ENCODE measurements at places on chromosomes 3 and 15. TPM values are rescaled to one million over a fixed set of nuclear protein-coding genes. Genes with fewer than 3 reads are reported as not detected.

KY gene
- polyA plus RNA-seq, result not detected

COPG1 gene
- 112 TPM for polyA plus RNA-seq

LPP gene
- polyA plus RNA-seq, result 24.1 TPM

LMAN1L gene
- not detected for polyA plus RNA-seq

CHRNA3 gene
- polyA plus RNA-seq, result not detected

DNA sequence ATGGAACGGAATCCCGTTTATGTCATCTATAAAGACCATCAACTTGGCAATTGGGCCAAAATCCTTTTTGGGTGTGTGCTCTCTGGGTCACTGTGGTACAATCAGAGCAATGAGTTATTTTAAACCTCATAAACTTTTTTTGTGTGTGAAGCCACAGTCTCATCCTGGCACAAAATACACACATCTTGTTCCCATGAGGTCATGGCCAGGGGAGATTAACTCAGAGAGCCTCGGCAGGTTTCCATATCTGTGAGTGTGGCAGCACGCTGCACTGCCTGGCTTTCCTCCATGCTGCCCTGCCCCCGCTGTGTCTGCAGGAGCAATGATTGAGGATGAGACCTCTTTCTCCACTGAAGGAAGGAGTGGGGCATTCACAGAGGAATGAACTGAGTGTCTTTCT, 54.0 kb upstream of the DLG1 start:
- H3K36me3 ChIP-seq, result no peaks in the 10 kb centered on the region
- no peaks in the 10 kb centered on the region for H3K27me3 ChIP-seq
- DNase-seq, result no peak
- no peak overlapping the region for H3K4me3 ChIP-seq
- H3K27ac ChIP-seq, result no peak overlapping the region

GRCh38 chr3:164903820-164904451, 174.4 kb downstream of the SI start:
- no peak overlapping the region for H3K27ac ChIP-seq
- no peaks in the 10 kb centered on the region for H3K36me3 ChIP-seq
- no peaks in the 10 kb centered on the region for H3K27me3 ChIP-seq
- H3K4me3 ChIP-seq, result no peak overlapping the region
- no peaks in the 10 kb centered on the region for H3K4me1 ChIP-seq
- DNase-seq, result no peak

DNA sequence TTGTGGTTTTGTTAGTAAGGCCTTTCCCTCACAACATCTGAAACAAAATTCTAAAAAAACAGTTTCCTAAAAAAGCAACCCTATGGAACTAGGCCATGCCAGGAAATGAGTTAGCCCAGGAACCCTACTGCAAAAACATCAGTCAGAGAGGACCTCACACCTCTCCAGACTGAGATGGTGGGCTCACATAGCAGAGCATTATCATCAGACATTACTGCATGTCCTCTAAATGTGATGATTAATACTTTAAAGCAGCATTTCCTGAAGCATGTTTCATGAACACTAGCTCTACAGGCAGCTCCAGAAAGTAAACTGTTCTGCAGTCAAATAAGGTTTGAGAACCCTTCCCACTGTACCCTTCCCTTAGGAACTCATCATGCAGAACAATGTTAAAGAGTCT, 232.3 kb upstream of the MRPL3 start:
- DNase-seq, result no peak
- H3K27ac ChIP-seq, result no peak overlapping the region
- no peaks in the 10 kb centered on the region for H3K27me3 ChIP-seq
- no peaks in the 10 kb centered on the region for H3K36me3 ChIP-seq
- no peaks in the 10 kb centered on the region for H3K4me1 ChIP-seq

GRCh38 chr3:178184833-178185232, 351.4 kb upstream of the KCNMB2 start:
- H3K27ac ChIP-seq, result no peak overlapping the region
- H3K27me3 ChIP-seq, result no peaks in the 10 kb centered on the region
- no peaks in the 10 kb centered on the region for H3K4me1 ChIP-seq
- H3K4me3 ChIP-seq, result no peak overlapping the region
- H3K36me3 ChIP-seq, result no peaks in the 10 kb centered on the region
- DNase-seq, result no peak

- H3K36me3 ChIP-seq, result no peaks in the 10 kb centered on the region
- H3K4me3 ChIP-seq, result no peak overlapping the region
- peaks cover 15% of the 10 kb centered on the region for H3K4me1 ChIP-seq
- DNase-seq, result no peak
Measured at GRCh38 chr15:99537344-99537743, 28.4 kb upstream of the MEF2A start.

GRCh38 chr3:46675843-46676567, 17.5 kb downstream of the ALS2CL start:
- no peaks in the 10 kb centered on the region for H3K36me3 ChIP-seq
- DNase-seq, result no peak
- no peak overlapping the region for H3K4me3 ChIP-seq
- H3K4me1 ChIP-seq, result no peaks in the 10 kb centered on the region
- no peak overlapping the region for H3K27ac ChIP-seq

DNA sequence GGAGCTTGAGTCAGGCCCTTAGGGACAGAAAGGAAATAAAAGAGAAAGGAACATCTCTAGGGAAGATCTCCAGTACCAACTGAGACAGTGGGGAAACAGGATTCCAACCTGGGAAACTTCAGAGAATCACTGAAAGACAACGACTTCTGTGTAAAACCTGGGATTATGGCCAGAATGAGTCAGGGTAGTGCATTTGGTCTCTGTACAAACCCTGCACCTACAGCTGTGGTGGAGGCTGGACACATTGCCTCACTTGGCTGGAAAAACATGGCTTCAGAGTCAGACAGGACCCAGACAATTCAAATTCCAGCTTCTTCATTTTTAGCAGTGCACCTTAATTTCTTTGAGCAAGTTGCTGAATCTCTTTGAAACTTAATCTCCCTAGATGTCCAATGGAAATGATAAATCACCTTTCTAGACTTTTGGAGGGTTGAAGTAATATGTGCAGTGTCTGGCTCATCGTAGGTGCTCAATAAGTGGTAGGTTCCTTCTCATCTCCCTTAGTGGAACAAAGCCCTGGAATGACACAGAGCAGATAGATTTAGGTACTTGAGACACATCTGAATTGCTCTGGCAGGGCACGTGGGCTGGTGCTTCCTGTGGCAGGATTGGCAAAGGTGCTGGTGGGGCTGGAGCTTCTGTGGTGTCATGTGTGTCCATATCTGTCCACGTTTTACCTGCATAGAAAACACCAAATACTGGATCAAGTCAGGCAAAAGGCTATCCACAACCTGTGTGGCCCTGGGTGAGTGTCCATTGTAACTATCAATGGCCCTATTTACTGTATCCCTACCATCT, 6.1 kb upstream of the CLSTN2 start:
- no peak overlapping the region for H3K27ac ChIP-seq
- H3K4me1 ChIP-seq, result no peaks in the 10 kb centered on the region
- no peaks in the 10 kb centered on the region for H3K36me3 ChIP-seq
- H3K27me3 ChIP-seq, result peaks cover under 1% of the 10 kb centered on the region
- no peak for DNase-seq

DNA sequence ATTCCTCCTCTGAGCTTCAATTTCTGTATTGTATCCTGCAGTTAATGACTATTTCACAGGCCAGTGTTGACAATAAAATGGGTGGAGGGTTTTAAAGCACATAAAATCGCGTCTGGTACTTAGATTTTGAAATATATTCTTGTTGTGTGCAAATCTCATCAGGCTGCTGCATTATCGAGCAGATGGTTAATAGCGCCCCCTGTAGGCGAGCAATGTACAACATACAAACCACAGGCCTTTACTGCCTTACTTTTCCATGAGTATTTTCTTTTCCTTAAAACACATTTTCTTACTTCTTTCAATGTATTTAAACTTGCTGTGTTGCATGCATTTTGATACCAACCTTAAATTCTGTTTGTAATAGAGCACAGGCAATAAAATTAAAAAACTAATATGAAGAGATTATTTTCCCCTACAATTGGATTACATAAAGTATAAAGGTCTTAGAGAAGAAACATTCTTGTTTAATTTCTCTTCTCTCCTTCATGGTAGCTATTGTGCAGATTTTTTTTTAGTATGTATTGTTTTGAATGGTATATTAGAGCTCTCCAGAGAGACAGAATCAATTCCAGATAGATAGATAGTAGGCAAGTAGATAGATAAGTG, 608.4 kb downstream of the CADM2 start:
- peak; percentile 29 for DNase-seq
- no peak overlapping the region for H3K4me3 ChIP-seq
- H3K27ac ChIP-seq, result no peak overlapping the region
- H3K27me3 ChIP-seq, result no peaks in the 10 kb centered on the region
- no peaks in the 10 kb centered on the region for H3K36me3 ChIP-seq

DNA sequence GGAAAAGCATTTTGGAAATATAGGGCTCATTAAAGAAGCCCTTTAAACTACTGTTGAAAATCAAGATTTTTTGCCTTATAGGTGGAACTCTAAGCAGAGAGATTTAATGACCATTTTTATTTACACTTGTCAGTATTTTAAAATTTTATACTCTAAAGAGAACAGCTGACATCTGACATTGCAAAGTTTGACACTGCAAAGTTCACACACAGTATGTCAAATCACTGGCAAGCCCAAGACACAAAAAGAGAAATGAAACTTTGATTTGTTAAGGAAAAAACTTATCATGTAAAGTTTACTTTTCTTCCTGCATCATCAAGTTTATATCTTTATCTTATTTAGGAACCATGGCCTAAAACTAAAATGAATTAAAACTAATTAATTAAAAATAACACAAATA, 40.2 kb downstream of the DPH6 start:
- H3K27me3 ChIP-seq, result no peaks in the 10 kb centered on the region
- H3K36me3 ChIP-seq, result no peaks in the 10 kb centered on the region
- no peak for DNase-seq
- no peak overlapping the region for H3K4me3 ChIP-seq
- no peaks in the 10 kb centered on the region for H3K4me1 ChIP-seq

DNA sequence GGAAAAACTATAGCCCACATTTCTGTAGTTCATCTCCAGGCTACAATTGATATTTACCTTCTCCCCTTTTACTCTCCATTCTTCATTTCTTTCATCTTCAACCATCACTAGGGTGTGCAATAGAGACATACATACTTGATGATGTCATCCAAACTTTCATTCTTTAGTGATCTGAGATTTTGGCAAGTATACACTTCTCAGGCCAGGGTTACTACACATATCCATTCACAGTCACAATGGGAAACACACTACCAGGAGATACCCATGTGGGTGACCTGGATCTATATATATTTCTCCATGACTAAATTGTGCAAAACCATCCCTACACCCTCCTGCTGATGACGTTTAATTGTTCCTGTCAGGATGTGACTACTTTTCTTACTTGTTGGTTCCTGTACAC, 769.5 kb upstream of the DPPA4 start:
- no peak overlapping the region for H3K4me3 ChIP-seq
- no peak for DNase-seq
- H3K36me3 ChIP-seq, result no peaks in the 10 kb centered on the region
- H3K27ac ChIP-seq, result no peak overlapping the region

GRCh38 chr3:111861391-111861790, 2.3 kb downstream of the PHLDB2 start:
- peak overlapping the region; percentile 98 for H3K27ac ChIP-seq
- peak overlapping the region; percentile 95 for H3K4me3 ChIP-seq
- peaks cover 54% of the 10 kb centered on the region for H3K4me1 ChIP-seq
- no peaks in the 10 kb centered on the region for H3K27me3 ChIP-seq
- DNase-seq, result peak; percentile 50

- H3K36me3 ChIP-seq, result no peaks in the 10 kb centered on the region
- H3K4me3 ChIP-seq, result peak overlapping the region; percentile 4
- peaks cover 6% of the 10 kb centered on the region for H3K27me3 ChIP-seq
- DNase-seq, result peak; percentile 14
Measured at GRCh38 chr3:108088146-108088545, 2.7 kb downstream of the CD47 start.

DNA sequence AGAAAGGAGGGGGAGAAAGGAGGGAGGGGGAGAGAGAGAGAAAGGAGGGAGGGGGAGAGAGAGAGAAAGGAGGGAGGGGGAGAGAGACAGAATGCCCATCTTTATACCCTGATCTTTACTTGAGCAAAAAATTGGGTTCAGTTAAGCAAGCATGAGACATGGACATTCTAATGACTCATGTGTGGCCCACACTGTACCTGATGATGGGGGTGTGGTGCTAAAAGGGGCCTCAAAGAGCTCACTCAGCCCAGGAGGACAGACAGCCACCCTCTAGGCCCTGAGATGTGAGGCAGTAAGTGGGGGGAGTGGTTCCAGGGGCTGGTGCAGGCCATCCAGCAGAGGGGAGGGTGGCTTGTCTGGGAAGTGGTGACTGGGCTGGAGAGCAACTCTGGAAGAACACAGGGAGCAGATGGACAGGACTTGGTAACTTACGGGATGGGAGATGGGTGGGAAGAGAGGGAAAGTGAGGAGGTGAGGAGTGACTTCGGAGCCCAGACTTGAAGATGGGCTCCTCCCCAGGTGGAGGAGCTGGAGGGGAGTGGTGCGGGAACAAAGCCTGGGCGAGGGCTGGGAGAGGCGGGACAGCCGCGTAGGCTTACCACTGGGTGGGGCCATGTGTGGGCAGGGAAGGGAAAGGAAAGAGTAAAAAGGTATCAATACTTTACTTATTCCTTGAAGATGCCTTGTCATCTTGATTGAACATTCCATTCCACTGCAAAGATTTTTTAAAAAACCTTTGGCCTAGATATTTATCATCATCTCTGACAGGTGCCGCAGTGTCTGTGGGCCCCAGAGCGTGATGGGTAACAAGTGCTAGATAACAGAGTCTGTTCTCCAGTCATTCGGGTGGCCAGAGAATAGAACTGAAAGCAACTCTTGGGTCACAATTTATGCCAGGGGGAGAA, 32.3 kb downstream of the TSPAN3 start:
- H3K4me1 ChIP-seq, result no peaks in the 10 kb centered on the region
- H3K27me3 ChIP-seq, result no peaks in the 10 kb centered on the region
- no peaks in the 10 kb centered on the region for H3K36me3 ChIP-seq
- no peak overlapping the region for H3K27ac ChIP-seq
- DNase-seq, result no peak

- DNase-seq, result peak; percentile 49
- peaks cover 8% of the 10 kb centered on the region for H3K4me1 ChIP-seq
- peaks cover under 1% of the 10 kb centered on the region for H3K36me3 ChIP-seq
- H3K4me3 ChIP-seq, result no peak overlapping the region
Measured at GRCh38 chr15:37019479-37020433, 80.6 kb downstream of the MEIS2 start.

DNA sequence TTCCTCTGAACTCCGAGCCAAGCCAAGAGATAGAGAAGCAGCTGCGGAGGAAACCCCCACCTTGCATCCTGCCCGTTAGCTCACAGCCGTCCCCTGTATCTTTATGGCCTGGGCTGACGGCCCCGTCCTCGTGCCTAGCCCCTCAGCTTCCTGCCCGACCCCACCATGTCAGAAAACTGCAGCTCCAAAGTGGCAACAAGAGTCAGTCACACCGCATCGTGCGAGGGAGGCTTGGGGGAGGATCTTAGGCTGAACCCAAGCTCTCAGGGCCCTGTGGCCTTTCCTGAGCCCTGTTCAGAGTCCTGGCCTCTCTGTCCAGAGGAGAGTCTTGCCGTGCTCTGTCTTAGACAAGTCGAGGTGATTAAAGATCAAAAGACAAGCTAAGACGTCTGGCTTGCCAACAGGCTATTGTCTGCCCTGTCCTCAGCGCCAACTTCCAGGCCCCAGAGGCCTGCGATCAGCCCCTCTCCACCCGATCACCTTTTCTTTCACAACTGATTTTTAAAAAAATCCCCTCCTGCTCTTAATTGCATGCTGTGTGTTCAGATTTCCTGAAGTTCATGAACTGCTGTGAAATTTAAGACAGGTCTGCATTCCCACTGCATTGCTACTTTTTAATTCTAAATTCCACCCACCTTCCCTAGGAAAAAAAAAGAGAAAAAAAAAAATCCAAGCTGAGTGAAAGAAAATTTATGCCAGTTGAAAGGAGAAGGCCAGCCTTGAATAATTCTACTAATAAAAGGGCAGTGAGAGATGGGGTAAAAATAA, 89.7 kb upstream of the WNT5A start:
- H3K27ac ChIP-seq, result no peak overlapping the region
- H3K27me3 ChIP-seq, result no peaks in the 10 kb centered on the region
- no peaks in the 10 kb centered on the region for H3K36me3 ChIP-seq

Measured in endothelial cell of umbilical vein (primary cell).